ENCODE measurements at places on chromosomes 5 and 9.

DNA sequence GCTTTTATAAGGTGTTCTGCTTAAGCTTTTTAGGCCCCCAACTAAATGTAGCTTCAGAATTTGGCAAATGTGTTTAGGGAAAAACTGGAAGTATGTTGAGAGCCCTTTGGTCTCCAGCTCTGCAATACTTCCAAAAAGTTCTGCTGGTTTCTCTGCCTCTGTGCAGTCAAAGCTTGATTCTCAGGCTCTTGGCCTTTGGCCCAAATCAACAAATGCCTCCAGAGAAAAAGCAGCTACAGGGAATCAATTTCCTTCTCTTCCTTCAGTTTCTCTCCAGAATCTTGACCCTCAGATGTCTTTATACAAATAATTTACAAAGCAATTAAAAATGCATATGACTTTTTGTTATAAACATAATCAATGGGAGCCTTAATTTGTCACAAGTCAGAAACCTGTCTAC lies 235.7 kb downstream of the COMMD10 start:
- no peak for DNase-seq

DNA sequence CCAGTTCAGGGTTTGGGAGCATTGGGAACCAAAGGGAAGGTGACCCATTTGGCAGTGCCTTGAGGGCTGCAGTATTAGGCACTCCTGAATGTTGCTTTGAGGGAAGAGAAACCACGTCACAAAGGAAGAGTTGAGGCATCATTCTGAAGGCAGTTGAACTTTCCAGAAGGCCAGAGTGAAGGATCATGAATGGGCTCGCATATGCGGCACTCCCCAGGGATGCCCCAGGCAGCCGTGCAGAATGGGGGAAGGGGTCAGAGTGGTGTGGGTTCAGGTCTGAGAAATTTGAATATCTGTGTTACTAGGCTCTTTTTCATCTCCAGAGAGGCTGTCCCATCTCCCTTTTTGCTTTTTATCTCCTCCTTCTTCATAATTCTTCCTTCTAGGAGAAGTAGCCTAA lies 60.6 kb upstream of the HMHB1 start:
- DNase-seq, result no peak

- no peak for DNase-seq
These were observed 56.9 kb upstream of the MSX2 start for GRCh38 chr5:174667526-174667925.

DNA sequence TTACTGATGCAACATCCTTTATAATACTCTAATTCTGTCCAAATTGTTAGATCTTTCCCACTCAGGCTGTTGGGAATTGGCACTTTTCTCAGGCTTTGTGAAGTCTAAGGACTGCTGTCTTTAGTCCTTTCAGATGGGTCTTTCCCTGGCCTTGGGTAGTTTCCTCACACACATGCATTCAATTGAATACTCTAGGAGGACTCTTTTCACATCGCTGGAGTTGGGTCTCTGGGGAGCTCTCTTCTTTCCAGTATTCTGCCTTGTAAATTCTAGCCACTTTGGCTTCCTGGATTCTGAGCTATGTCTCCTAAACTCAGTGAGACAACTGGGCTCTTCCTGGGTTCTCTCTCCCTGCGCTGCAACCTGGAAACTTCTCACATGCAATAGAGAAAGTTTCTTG lies 215.5 kb downstream of the SNX18 start:
- no peak for DNase-seq

Measured in iPS DF 6.9 (cell line).